ENCODE measurements at places on chromosomes 3 and 15.

DNA sequence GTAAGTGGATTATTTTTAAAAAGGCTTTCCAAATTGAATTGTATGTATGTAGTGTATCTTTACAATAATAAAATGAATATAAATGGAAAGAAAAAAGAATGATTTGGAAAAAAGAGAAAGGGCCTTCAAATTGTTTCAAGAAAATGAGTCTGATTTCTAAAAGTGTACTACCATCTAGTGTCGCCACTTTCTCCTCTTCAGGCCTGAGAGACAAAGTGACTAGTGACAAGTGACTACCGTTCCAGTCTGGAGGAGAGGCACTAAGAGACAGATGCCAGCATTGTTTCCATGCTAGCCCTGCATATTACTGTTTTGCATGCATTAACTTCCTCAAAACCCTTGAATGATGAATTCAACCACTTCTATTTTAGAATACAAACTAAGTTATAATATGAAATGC is 39.3 kb downstream of the P3H2 start:
- no peak for DNase-seq

DNA sequence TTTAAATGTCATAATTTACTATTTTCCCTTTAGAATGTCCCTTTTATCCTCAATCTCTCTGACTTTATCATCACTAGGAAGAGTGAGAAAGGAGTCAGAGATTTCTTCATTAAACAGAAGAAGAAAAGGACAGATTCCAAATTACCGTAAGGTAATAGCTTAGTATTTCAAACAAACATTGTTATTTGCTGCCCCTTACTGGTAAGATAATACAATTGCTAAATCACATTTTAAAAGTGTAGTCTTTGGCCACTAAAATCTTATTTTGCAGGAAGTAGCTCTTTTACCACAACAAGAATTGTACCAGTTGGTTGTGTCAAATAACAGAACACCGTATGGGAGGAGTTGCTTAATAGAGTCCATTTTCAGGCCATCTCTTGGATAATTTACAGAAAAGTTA is 53.7 kb downstream of the CGGBP1 start:
- no peak for DNase-seq

- no peak for DNase-seq
Observed at GRCh38 chr3:171954690-171955383, 84.5 kb upstream of the FNDC3B start.

DNA sequence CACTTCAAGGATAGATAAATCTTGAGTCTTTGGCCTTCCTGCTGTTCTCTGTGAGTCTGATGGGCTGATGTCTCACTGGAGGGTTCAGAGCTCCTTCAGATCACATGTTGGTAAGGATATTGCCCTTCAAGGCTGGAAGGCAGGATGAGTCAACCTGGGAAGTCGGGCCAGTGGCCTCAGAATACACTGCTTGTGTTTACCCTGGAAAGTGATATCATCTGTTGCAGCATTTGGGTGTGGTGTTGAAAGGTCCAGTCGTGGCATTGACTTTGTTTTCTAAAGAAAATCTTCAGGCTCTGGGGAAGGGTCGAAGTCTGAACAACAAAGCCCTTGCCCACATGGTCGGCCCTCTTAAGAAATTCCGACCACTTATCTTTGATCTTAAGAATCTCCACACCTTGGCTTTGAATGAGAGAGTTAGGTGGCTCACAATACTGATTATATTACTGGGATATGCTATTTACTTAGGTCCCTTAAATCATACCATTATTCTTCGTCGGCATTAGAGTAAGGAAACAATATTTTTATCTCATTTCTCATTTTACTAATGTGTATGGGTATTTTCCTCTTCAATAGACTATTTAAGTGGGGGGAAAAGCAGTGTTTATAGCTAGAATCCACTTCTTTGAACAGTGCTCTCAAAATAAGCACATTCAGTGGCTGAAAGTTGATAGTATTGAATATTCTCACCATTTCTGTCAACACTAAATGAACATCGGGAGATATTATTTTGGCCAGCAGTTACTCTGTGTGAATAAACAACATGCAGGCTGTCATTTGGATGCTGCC is 303.9 kb upstream of the RASGRP1 start:
- peak; percentile 85 for DNase-seq

- no peak for DNase-seq
Observed at GRCh38 chr3:38643592-38643991, 5.9 kb downstream of the SCN5A start.

- no peak for DNase-seq
Observed at GRCh38 chr15:35944945-35945585, 399.1 kb upstream of the DPH6 start.

DNA sequence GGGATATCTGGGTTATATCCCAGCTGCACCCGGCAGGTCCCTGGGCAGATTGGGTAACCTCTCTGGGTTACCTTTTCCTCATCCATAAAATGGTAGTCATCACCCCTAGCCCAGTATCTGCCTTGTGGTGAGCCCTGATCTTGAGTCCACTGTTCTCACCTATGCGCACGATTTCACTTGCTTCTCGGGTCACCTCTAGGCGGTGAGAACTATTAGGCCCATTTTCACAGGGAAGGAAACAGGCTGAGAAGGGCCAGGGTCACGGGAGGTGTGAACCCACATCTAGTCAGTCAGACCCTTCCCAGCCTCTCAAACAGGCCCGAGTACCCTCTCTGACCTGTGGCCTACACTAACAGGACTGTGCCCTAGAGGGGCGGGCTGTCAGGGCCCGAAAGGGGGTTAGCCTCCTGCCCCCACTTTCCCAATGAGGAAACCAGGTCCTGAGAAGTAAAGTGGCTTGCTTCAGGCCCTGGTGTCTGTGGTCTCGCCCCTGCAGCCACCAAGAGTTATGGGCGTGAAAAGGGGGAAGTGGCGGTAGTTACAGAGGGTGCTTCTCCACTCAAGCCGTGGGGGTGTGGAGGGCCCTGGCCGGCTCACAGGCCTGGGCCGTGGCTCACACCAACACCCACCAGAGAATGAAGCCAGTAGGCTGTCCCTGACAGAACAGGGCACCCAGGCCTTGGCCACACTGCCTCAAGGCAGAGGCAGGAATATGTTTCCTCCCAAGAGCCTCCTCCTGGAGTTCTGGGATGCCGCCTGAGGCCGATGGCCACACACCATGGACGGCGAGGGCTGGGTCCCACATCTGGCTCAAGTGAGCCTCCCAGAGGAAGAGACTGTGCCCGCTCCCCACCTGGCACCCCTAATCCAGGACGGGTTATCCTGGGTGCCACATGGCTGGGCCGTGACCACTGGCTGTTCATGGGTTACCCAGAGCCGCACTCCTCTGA is 19.5 kb downstream of the PSTPIP1 start:
- no peak for DNase-seq

- no peak for DNase-seq
Observed at GRCh38 chr3:143974271-143975238, 2.9 kb downstream of the DIPK2A start.

DNA sequence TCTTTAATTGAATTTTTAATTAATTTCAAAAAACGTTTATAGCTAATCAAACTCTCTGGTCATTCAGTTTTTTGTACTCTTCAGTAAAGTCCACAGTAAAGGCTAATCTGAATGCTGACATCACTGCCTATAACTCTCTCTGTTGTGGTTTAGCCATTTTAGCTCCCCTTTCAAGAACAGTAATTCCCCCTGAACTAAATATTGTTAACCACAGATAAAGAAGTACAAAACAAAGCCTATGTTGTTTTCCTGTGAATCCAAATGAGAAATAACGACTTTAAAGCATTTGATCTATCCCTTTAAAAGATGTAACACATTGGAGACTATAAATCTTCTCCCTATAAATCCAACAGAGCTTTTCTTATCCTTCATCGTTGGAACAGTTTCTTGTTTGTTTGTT is 94.2 kb downstream of the ZBTB20 start:
- DNase-seq = no peak

DNA sequence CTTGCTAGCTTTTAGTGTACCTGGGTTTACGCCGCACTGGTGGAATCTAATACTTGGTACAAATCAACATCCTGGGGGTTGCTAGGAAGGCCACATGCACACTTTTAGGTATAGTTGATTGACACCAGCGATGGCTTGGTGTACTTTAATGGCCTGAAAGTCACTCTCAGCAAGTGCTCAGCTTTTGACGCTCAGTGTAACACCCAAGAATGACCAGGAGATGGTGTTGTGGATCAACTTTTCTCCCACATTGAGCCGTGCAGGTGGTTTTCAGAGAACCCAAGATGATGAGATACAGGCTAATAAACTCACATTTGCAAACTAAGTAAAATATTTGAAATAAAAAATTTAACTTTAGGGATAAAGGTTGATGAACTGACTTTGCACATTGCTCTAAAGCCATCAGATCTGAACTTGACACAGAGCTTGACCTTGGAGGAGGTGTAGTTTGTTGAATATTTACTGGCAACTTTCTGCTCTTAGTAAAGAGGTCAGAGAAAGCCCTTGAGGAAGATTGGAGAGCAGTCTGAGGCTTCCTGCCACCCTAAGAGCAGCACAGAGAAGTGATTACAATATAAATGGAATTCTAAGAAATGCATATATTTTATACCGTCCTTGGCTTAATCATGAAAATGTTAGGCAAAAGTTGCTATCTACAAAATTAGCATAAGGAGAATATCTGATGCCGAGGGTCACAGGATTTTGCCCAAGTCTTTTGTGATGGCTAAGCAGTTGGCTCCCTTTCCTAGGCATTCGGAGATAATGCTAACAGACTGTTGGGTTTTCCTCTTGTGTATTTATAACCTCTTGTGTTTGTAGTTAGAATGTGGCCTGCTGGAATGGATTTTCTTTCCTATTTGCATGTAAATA is 143.4 kb upstream of the RASGRP1 start:
- peak; percentile 41 for DNase-seq

GRCh38 chr15:63379492-63380150 is 2.0 kb downstream of the CA12 start:
- DNase-seq = no peak

DNA sequence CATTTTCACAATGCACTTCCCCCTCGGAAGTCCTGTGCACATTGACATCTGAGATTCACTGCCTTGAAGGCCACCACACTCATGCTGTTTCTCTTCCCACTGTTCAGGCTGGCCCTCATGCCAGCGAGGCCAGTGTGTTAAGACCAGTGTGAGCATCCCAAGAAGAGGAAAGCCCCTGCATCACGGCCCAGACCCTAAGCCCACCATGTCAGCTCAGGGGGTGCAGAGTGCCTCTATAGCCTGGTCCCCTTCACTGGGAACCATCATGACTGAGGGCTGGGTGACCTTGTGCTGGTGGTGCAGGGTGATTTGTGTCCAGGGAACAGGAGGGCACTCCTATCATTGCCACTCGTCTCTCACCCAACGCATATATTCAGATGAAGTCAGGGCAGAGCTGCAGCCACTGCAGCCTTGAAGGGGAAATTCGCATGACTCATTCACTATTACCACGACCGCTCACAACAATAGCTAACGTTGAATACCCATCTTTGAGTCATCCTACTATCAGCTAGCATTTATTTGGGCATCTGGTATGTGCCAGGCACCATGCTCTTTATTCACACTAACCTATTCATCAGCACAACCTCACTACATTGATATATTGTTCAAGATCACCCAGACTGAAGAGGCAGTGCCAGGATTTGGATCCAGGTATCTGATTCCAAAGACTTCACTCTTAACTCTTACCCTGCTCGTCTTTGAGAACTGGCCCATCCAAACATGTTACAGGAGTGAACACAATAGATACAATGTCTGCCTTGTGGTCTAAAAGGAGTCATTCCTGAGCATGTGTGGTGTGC is 58.8 kb upstream of the SLC6A11 start:
- DNase-seq = no peak

DNA sequence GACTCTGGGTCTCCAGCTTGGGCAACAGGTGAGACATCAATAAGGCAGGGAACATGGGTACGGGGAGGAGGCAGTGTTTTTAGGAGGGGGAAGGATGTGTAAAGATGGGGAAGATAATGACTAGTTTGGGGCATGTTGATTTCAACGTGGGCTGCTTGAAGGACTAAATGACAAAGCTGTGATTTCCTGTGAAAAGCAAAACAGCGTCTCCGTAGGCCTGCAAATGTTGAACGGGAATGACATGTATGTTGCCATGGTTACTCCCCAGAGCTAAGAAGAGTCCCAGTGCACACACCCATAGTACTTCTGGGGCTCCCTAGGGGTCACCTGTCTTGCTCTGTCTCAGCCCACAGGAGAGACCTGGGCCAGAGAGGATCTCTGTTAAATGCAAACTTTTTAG is 71.3 kb upstream of the ETV5 start:
- no peak for DNase-seq

- peak; percentile 82 for DNase-seq
Observed at GRCh38 chr3:120348991-120349854, at the start of gene LRRC58. Gene LRRC58, minus strand, starts transcription at chr3:120349354. Its CDS starts 111 bp downstream, at chr3:120349243.

DNA sequence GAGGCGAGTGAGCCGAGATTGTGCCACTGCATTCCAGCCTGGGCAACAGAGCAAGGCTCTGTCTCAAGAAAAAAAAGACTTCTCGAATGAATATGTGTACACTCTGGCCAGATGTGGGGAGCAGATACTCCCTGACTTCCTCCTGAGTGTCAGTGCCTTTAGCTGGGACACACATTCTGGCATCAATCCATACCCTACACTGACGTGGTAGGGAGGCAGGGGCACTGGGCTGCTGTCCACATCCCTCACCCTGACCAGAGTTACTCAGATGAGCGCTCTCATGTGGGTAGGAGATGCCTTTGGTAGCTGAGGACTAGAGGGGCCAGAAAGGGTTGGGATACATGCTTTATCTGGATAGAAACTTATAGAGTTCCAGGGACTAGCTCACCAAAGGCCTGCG is 15.6 kb downstream of the LIMD1 start:
- no peak for DNase-seq

DNA sequence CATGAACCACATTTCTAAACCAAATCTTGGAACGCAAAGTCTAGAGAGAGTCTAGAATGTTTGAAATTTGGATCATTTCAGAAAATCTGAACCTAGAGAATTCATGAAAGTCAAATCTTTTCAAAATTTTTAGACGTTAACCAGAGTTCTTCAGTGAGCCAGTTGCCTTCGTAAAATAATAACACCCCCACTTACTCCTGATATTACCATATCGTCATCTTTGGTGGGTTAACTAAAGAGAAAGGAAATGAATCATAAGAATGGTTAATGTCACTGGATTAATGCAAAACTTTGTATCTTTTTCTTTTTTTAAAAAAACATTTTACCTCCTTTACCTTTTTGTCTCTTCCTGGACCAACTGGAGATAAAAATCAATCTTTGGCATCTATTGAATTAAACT is 1.2 kb upstream of the ZBED2 start:
- DNase-seq = no peak

GRCh38 chr3:148759430-148759829 is 61.7 kb downstream of the AGTR1 start:
- no peak for DNase-seq

DNA sequence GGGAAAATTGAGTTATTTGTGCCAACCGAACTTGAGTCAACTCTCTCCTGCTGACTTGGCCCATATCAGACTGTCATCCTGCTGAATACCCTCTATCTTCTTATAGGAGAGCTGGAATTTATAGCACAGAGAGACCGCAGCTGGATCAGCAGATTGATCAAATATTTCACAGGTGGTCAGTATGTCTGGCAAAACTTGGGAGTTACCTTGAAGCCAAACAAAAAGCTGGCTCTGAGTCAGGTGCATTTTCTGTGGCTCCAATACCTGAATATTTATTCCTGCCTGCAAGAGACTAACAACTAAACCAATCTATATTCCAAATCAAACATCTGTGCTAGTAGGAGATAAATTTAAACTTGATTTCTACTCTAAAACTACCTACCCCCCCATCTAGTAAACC is 752.1 kb upstream of the ALCAM start:
- DNase-seq = no peak

GRCh38 chr3:178761024-178761423 is 224.8 kb downstream of the KCNMB2 start:
- DNase-seq = no peak

GRCh38 chr3:100374521-100374920 is 26.4 kb downstream of the TOMM70 start:
- DNase-seq = no peak

Measured in AG09319 (cell line).